Esophagus squamous epithelium (tissue), 5 donors: ENCODE measurements at places on chromosomes 2 and 18. TPM values are rescaled to one million over a fixed set of nuclear protein-coding genes. Genes with fewer than 3 reads are reported as not detected.

DNA sequence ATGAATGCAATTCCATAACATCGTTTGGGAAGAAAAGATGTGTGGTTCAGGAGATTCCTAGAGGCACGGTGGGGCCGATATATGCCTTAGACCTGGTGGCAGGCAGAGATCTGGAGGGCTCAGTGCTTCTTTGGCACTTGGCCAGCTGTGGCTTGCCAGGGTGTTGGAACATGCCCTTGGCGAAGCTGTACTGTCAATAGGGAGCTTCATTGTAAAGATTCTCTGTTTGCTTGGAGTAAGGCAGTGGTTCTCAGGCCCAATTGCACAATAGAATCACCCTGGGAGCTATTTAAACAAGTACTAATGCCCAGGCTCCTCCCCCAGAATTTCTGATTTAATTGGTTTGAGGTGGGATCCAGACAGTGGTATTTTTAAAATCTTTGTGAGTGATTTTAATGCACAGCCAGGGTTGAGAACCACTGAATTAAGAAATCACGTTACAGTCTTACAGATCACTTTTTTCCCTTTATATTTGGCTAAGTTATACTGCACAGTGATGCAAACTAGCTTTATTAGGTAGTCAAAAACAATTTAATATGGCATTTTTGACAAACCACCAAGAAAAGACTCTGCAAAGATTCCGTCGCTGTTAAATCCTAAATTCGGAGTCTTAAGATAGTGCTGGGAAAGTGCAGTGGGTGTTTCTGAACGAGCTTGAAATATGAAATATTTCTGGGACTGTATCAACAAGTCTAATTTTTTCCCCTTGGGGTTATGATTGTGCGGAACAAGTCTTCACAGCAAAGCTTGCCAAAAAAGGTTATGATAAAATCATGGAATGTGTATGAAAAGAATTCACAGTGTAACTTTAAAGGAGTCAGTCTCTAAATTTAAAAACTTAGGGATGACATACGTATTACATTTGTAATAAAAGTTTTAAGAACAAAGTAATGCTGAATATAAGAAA is 78.0 kb downstream of the CRIM1 start:
- no peak for DNase-seq

- no peak for DNase-seq
Measured at GRCh38 chr2:39275016-39275415, 31.2 kb upstream of the CDKL4 start.

The PRKAG3 gene
- total RNA-seq, result not detected

- no peak for DNase-seq
Measured at GRCh38 chr2:205763708-205764211, 81.5 kb downstream of the NRP2 start.

DNA sequence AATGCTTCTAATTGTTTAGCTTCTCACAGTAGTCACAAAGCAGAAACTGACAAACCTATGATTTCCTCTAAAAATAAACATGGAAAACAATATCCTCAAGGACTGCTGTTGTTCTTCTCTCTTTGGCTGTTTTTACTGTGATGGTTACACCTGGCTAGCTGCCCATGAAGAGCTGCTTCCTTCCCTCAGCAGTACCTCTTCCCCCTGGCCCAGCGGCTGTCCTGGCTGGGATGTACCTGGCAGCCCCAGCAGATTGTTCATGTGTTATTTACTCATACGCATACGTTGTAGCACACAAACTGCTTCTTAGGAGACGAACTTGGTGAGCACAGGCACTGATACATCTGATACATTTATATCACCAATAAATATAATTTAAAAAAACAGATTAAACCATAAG is 27.4 kb downstream of the NEMP2 start:
- no peak for DNase-seq

The SLC16A14 gene
- 7.5 TPM for total RNA-seq
